ENCODE measurements at places on chromosomes 7 and 10. TPM values are rescaled to one million over a fixed set of nuclear protein-coding genes. Genes with fewer than 3 reads are reported as not detected.

The NPVF gene
- not detected for total RNA-seq

- H3K27ac ChIP-seq, result no peak overlapping the region
- H3K36me3 ChIP-seq, result no peaks in the 10 kb centered on the region
- no peak overlapping the region for H3K4me3 ChIP-seq
- no peak for DNase-seq
These were observed 228.5 kb upstream of the CACNA2D1 start for GRCh38 chr7:82672078-82672477.

The GBX1 gene
- not detected for total RNA-seq

DNA sequence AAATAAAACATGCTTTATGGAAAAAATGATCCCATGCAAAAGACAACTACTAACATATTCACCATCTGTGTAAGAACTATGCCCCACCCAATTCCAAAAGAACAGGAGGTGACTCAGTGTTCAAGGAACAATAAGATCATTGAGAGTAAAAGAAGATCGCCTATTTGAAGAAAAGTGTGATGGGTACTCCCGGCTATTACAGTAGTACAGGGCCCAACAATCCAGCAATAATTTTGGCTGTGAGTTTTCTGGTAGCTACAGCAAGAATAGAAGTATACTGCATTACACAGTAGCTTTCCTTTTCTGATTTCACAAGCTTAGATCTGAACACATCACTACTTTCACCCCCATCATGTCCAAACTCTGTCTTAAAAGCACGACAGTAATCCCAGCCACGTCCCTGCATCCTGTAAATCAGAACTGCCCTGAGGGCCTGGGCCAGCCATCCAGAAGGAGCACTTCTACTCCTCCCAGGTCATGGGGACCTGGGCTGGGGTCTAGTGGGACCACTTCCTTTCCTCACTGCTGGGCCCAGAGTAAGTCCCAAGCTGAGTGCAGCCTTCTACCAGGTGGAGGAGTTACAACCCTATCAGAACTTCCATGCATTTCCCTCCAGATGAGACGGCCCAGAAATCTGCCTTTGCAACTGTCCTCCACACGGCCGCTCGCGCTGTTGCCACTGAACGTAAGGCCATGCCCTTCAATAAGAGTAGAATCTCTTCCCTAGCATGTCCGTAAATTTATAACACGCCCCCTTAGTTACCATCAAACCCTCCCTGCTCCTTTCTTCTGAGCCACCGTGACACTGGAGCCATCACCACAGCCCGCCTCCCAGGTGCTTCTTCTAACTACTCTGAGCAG, 7.9 kb downstream of the ESYT2 start:
- H3K4me3 ChIP-seq, result no peak overlapping the region
- H3K27ac ChIP-seq, result peak overlapping the region; percentile 93
- peaks cover 40% of the 10 kb centered on the region for H3K4me1 ChIP-seq
- H3K36me3 ChIP-seq, result no peaks in the 10 kb centered on the region
- DNase-seq, result no peak
- H3K27me3 ChIP-seq, result no peaks in the 10 kb centered on the region

The EBLN1 gene
- not detected for total RNA-seq

- H3K4me3 ChIP-seq, result no peak overlapping the region
- H3K27ac ChIP-seq, result no peak overlapping the region
- H3K27me3 ChIP-seq, result no peaks in the 10 kb centered on the region
- DNase-seq, result no peak
These were observed 144.2 kb downstream of the MDFIC start for GRCh38 chr7:115066050-115066449.

GRCh38 chr10:124727361-124727960, 16.7 kb downstream of the FAM53B start:
- H3K4me3 ChIP-seq, result no peak overlapping the region
- H3K27ac ChIP-seq, result peak overlapping the region; percentile 90
- H3K27me3 ChIP-seq, result no peaks in the 10 kb centered on the region
- no peaks in the 10 kb centered on the region for H3K36me3 ChIP-seq

The KCNMA1 gene
- total RNA-seq, result 18.5 TPM

GRCh38 chr10:86079088-86079487, 287.5 kb downstream of the GRID1 start:
- H3K27ac ChIP-seq, result no peak overlapping the region
- H3K27me3 ChIP-seq, result no peaks in the 10 kb centered on the region
- DNase-seq, result no peak
- no peaks in the 10 kb centered on the region for H3K36me3 ChIP-seq
- no peaks in the 10 kb centered on the region for H3K4me1 ChIP-seq

- no peaks in the 10 kb centered on the region for H3K36me3 ChIP-seq
- no peak for DNase-seq
- no peak overlapping the region for H3K27ac ChIP-seq
- H3K27me3 ChIP-seq, result peaks cover 27% of the 10 kb centered on the region
- H3K4me3 ChIP-seq, result no peak overlapping the region
These were observed 63.8 kb upstream of the CFAP46 start for GRCh38 chr10:133006202-133006601.

The LMOD2 gene
- total RNA-seq, result not detected

The VIPR2 gene
- total RNA-seq, result 0.45 TPM

DNA sequence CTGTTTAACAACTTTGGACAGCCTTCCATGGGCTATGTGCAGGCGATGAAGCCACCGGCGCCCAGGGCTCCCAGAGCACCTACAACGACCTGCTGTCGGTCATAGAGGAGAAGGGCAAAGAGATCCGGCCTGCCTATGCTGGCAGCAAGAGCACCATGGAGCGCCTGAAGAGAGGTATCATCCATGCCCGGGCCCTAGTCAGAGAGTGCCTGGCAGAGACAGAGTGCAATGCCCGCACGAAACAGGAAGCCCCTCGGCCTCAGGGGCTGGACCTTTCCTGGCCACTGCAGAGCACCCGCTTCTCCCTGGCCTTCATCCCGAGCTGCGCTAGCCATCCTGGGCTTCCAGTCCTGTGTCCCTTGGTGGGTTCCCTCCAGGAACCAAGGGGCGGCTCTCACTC, 497.0 kb upstream of the PHF14 start:
- no peaks in the 10 kb centered on the region for H3K27me3 ChIP-seq
- no peaks in the 10 kb centered on the region for H3K36me3 ChIP-seq
- H3K4me3 ChIP-seq, result no peak overlapping the region
- DNase-seq, result no peak
- H3K27ac ChIP-seq, result no peak overlapping the region

The VENTX gene
- total RNA-seq, result 0.95 TPM

The MMD2 gene
- total RNA-seq, result not detected

The CNTNAP2 gene
- 1.4 TPM for total RNA-seq

DNA sequence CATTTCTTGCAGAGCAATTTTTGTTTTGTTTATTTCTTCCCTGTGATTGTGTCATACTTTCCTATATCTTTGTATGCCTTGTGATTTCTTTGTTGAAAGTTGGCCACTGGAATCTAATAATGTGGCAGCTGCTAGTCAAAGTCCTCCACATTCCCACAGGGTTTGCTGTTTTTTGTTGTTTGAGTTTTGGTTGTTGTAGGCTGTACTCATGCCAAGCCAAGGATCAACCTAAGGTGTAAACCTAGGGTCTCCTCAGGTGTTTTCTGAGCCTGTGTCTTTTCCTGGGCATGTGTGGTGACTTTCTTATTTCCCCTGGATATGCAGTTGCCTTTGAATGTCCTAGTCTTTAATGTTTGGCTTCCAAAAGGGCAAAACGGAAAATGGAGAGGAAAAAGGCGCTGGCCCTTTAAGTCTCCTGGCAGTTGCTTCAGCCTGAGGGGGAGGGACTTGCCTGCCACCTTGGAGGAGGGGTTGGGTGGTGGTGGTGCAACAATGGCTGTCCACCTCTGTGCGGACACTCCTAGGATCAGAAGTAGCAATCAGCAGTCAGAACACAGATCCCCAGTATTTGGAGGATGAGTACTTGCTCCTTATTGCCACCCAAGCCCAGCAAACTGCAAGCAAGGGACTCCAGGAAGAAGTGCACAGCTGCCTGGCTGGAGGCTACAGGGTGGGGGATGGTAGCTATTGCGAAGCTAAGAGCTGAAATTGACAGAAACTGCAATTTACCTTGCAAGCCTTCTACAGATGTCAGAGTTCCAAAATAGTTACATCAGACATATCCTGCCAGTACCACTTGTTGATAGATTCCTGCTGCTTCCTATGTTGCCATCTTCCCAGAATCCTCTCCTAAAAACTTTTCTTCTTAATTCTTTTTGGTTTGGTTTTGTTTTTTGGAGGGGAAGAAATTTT, 5.6 kb upstream of the ZNF518A start:
- H3K36me3 ChIP-seq, result no peaks in the 10 kb centered on the region
- H3K27ac ChIP-seq, result no peak overlapping the region
- no peak for DNase-seq
- H3K4me1 ChIP-seq, result no peaks in the 10 kb centered on the region
- H3K4me3 ChIP-seq, result peak overlapping the region; percentile 11
- H3K27me3 ChIP-seq, result peaks cover 22% of the 10 kb centered on the region

DNA sequence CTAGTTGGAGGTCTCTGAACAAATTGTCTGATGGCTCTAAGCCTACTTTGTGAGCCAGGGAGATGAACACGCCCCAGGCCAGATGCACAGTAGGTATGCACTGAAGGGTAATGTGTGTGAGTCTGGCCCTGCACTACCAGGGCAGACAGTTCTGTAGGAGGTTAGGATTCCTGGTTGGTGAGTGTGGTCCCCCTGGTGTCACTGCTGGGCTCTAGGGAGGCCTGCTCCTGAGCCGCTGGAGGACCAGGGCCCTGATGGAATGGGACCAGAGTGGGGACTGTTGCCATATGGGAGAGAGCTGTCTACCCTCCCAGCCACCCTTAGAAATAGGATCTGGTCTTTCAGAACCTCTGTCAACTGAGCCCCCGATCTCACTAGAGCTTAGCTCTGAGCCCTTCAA, 42.0 kb downstream of the CDH23 start:
- DNase-seq, result no peak
- no peaks in the 10 kb centered on the region for H3K36me3 ChIP-seq

The CCSER2 gene
- total RNA-seq, result 26.4 TPM

DNA sequence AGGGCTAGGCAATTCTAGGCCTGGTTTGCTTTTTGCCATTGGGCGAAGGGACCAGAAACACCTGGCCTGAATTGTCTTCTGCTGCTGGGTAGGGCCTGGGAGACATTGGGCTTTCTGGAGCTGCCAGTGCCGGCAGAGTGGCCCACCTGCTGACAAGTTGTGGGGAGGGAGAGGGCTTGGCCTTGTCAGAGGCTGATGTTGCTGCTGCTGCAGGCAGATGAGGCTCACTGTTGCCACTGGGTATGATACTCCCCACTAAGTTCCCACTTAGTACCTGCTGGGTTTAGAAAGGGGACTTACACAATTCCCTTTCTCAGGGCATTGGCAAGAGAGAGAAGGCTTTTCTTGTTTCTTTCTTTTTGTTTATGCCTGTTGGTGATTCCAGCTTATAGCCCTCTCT, 289.6 kb upstream of the NPVF start:
- no peak for DNase-seq
- H3K27ac ChIP-seq, result no peak overlapping the region
- no peaks in the 10 kb centered on the region for H3K4me1 ChIP-seq
- no peak overlapping the region for H3K4me3 ChIP-seq
- H3K27me3 ChIP-seq, result no peaks in the 10 kb centered on the region

DNA sequence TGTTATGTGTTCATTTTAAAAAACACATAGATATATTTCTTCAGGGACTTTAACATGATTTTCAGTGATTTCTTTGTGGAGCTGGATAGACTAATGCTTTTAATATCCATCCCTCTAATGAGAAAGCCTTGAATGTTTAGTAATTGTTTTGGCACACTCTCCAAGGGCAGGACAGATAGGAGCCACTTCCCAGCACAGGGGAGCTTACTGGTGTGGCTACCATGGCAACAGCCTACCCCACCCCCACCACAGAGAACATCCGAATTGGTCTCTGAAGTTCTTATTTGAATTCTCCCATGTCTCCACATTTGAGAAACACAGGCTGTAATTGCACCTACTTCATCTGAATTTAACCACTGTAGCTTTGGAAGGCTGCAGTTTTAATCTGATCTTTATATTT, 87.7 kb downstream of the PRKG1 start:
- DNase-seq, result no peak
- H3K36me3 ChIP-seq, result no peaks in the 10 kb centered on the region
- H3K4me3 ChIP-seq, result no peak overlapping the region
- H3K27ac ChIP-seq, result no peak overlapping the region
- no peaks in the 10 kb centered on the region for H3K4me1 ChIP-seq

GRCh38 chr10:12512332-12513002, 163.1 kb downstream of the CAMK1D start:
- no peak overlapping the region for H3K27ac ChIP-seq
- DNase-seq, result no peak
- no peaks in the 10 kb centered on the region for H3K27me3 ChIP-seq
- no peak overlapping the region for H3K4me3 ChIP-seq
- H3K4me1 ChIP-seq, result no peaks in the 10 kb centered on the region
